ENCODE measurements at places on chromosomes 3 and 15.

DNA sequence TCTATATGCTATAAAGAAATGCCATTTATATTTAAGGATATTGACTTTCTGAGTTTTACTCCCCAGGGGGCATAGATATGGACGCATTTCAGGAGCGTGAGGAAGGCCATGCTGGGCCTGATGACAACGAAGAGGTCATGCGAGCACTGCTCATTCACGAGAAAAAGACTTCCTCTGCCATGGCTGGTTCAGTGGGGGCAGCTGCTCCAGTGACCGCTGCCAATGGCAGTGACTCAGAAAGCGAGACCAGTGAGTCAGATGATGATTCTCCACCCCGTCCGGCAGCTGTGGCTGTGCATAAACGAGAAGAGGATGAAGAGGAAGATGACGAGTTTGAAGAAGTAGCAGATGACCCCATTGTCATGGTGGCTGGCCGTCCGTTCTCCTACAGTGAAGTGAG, 38.4 kb downstream of the GTF2E1 start:
- DNase-seq = no peak

DNA sequence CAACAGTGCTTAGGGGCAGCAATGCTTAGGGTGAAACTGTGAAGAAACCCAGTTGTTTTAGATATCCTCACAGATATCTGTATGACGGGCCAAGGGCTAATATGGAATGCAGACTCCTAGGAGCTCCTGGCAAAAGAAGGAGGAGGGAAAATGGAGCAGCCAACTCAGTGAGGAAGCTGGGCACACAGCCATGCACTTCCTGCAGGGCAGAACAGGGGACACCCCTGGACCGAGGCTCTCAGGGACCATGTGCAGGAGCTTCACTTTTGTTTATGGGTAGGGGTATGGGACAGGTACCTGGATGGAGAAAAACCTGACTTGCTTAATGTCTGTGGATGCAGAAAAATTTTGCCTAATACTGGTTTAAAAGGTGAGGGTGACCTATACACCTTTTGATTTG, 20.2 kb downstream of the NIPA1 start:
- DNase-seq = no peak

DNA sequence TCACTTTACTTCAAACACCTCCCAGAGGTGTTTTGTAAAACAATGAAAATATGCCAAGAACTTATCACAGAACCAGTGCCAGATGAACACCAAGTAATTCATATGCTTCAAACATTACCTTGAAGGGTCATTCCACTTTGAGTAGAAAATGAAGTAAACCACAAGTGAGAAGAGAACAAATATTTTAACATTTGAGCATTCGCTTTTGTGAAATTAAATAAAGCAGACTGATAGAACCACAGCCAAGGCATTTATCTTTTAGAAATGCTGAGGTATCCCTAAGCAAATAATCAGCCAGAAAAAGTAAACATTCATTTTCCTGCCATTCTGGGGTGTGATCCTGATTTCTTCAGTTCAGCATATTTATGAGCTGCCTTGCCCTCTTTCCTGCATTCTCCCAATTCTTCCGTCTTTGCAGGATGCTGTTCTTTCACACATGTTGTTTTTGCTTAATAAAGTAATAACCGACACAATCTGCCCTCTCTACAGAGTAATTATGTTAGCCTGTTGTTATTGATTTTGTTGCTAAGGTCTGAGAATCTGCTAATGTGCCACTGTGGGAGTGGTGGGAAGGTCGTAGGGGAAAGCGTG, 235.6 kb upstream of the TGFBR2 start:
- no peak for DNase-seq

- DNase-seq = no peak
Observed at GRCh38 chr3:9091486-9092235, 128.4 kb upstream of the RAD18 start.

GRCh38 chr3:152656214-152656971, 178.5 kb upstream of the P2RY1 start:
- DNase-seq = no peak

GRCh38 chr15:32909431-32909830, 191.6 kb downstream of the GREM1 start:
- no peak for DNase-seq

DNA sequence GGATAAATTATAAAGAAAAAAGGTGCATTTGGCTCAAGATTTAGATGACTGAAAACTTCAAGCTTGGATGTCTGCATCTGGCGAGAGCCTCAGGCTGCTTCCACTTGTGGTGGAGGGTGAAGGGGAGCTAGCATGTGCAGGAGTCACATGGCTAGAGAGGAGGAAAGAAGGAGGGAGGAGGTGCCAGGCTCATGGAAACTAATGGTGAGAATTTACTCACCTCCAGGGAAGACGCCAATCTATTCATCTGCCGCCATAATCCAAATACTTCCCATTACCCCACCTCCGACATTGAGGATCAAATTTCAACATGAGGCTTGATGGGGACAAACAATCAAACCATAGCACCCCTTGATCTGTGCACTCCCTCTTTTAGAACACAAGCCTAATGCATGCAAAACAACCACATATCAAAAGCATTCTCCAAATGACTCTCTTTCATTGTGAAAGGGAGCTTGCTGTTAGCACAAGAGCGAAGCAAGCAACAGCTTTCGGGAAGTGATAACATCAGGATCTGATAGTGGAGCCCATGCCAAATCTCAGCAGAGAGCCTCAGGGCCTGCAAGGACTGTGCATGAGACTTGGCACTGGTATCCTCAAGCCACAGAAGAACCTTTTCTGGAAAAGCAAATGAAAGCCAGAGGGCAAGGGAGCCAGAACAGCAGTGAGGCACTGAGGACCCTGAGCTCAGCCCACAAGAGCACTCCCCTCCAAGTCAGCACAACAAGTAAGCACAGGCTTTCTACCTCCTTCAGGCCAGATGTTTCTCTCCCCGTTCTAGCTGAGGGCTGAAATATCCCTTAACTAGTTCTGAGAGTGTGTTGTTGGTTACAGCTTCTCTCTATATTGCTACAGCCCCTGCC, 50.2 kb upstream of the THBS1 start:
- DNase-seq = no peak

DNA sequence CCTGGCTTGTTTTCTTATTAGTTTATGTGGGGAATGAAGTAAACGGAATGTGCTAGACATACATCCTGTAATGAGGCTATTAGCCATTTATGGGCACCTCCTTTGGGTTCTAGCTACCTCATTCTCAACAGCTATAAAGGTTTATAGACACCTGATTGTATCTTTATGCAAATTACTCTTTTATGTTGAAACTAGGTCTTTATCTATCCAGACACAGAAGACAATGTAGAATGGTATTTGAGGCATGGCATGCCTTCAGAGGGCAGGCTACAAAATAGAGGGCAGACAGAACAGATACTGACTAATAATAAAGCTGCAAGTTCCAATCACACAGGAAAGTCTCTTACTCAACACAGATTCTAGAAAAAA, 27.1 kb downstream of the TBC1D2B start:
- no peak for DNase-seq

Measured in stimulated activated naive CD4-positive, alpha-beta T cell treated with Interleukin-2 at 50 U/mL for 16 hours (primary cell).